Mesothelial cell of epicardium (in vitro differentiated cells): ENCODE measurements at places on chromosomes 1 and 21.

DNA sequence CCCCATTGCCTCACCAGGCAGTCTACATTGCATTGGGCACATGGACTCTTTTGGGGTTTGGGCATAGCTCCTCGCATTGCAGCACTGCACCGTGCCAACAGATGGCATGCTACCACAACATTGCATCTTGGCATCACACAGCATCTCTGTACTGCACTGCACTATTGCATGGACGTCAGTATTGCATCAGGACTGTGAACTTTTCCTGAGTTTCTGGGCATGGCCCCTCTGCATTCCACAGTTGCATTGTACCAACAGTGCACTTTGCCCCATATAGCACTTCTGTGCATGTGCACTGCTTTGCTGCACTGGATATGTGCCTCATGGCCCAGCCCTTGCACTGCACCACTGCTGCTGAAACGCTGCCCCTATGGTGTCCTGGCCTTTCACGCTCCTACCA is 9.6 kb downstream of the PTPRU start:
- no peak for DNase-seq

- no peak for DNase-seq
Measured at GRCh38 chr21:37074546-37074945, 1.5 kb downstream of the TTC3 start.

GRCh38 chr21:31366825-31367224 is 22.8 kb upstream of the TIAM1 start:
- no peak for DNase-seq

DNA sequence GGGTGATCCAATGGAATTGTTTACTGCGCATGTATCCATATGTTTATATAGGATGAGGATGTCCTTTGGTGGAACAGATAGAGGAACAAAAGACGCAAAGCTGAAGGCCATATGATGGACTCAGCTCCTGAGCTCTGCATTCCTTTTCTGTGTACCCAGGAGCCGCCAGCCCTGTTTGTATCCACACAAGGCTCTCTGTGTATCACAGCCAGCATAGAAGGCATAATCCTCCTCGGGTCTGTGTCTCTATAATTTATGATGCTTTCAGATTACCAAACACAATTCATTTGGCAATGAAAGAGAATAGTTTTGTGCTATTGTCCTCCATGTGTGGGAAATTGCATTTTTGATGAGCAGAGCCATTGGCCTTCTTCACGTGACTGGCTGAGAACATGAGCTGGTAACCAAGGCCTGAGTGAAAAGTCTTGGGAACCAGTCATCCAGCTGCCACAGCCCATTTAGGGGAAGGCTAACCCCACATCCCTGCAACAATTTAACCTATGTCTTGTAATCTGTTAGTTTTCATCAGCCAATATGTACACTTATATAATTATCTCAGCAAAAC is 119.2 kb downstream of the PBX1 start:
- no peak for DNase-seq

DNA sequence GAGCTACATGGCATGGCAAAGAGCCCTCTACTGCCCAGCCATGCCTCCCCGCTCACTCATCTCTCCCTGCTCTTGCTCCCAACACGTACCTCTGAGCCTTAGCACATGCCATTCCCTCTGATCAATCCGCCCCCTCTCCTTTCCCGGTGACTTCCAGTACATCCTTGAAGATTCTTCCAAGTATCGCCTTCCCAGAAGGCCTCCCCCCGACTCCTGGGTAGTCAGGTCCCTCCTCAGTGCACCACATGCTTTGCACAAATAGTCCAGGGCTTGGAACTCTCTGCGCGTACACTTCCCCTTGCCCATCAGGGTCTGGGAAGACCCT is 77.0 kb upstream of the IFFO2 start:
- no peak for DNase-seq

- DNase-seq = no peak
Measured at GRCh38 chr1:56168176-56168575, 411.2 kb downstream of the PLPP3 start.

- DNase-seq = no peak
Measured at GRCh38 chr1:160168016-160168415, 16.6 kb downstream of the ATP1A4 start.

- no peak for DNase-seq
Measured at GRCh38 chr1:78143152-78143551, 97.4 kb downstream of the GIPC2 start.

- DNase-seq = no peak
Measured at GRCh38 chr1:40422630-40423263, 27.5 kb upstream of the ZFP69B start.

DNA sequence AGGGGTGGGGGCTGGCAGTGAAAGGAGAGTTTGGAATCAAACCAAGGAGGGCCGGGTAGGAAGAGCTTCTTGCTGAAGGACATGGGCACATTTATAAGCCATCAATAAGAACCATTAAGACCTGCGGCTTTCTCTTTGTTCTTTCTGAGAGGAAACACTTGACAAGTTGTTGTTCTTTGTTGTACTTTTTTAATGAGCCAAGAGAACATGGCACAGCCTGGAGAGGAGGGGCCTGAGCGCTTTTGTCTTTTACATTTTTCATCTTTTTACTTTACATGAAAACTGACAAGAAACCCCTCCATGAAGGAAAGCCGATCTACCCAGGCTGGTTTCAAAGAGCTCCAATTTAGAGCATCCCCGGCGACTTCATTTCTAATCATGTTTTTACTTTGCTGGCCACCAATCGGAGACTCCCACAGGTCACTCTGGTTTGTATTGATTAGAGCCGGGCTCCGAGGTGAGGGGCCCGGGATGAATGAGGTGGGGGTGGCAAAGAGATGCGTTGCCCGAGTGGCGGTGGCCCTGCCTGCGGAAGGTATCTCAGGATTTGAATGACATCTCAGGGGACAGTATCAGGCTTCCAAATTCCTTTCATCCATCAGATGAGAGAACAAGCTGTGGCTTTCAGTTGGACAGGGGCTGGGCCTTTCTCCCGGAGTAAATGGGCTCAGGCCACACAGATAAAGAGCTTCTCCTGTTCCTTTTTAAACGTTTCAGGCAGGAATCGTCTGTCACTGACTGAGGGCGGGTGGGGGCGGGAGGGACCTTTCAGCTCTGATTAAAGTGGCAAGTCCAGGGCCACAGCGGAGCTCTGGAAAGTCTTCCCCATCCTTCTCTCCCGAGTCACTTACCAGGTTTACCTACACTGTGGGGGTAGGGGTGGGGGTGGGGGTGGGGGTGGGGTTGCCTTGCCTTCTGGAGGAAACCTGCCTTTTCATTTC is 138.8 kb upstream of the ARHGEF16 start:
- no peak for DNase-seq

DNA sequence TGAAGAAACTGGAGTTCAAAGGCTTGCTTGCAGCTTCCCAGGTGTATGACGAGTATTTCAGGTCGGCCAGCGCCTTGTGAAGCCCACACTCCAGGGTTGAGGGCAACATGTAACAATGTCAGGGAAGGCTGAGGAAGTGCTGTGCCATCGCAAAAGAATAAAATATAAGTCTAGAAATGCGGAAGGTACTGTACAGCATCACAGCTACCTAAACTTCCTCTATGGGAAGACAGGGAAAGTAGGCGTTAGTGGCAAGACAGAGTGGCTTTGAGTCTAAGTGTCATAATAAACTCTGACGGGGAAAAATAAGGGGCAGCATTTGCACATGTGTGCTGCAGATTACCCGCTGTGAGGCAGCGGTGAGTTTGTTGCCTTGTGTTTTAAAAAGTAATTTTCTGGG is 28.9 kb downstream of the DOP1B start:
- DNase-seq = no peak

GRCh38 chr21:14383596-14384180 is 742 bp upstream of the HSPA13 start:
- no peak for DNase-seq

DNA sequence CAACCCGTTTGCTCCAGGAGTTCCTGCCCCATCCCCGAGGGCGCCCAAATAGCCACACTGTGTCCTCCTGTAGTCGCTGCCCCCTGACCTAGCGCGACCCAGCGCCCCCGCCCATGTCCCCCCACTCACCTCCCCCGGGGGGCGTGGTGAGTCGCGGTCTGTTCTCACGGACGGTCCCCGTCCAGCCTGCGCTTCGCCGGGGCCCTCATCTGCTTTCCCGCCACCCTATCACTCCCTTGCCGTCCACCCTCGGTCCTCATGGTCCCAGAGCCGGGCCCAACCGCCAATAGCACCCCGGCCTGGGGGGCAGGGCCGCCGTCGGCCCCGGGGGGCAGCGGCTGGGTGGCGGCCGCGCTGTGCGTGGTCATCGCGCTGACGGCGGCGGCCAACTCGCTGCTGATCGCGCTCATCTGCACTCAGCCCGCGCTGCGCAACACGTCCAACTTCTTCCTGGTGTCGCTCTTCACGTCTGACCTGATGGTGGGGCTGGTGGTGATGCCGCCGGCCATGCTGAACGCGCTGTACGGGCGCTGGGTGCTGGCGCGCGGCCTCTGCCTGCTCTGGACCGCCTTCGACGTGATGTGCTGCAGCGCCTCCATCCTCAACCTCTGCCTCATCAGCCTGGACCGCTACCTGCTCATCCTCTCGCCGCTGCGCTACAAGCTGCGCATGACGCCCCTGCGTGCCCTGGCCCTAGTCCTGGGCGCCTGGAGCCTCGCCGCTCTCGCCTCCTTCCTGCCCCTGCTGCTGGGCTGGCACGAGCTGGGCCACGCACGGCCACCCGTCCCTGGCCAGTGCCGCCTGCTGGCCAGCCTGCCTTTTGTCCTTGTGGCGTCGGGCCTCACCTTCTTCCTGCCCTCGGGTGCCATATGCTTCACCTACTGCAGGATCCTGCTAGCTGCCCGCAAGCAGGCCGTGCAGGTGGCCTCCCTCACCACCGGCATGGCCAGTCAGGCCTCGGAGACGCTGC is 1.1 kb downstream of the HTR6 start:
- no peak for DNase-seq

DNA sequence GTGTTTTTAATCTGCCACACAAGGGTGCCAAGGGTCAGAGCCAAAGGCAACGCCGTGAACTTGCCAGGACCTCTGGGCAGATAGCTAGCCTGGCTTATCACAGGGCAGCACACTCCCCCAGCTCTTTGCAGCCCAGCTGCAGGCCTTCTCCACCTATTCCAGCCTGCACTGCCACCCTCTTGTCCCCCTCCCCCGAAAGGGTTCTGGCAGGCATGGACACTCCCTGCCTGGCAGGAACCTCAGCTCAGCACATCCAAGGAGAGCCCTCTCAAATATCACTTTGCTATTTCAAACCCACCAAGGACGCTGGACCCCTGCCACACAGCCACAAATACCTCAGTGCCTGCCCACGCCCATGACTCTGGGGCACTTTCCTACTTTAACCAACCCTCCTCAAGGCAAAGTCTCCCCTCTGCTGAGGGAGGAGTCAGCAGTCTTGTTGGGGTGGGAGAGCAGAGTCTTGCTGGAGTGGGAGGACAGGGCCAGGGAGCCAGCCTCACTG is 9.1 kb downstream of the SSBP3 start:
- no peak for DNase-seq

GRCh38 chr1:10755970-10756521 is 40.4 kb downstream of the CASZ1 start:
- no peak for DNase-seq

DNA sequence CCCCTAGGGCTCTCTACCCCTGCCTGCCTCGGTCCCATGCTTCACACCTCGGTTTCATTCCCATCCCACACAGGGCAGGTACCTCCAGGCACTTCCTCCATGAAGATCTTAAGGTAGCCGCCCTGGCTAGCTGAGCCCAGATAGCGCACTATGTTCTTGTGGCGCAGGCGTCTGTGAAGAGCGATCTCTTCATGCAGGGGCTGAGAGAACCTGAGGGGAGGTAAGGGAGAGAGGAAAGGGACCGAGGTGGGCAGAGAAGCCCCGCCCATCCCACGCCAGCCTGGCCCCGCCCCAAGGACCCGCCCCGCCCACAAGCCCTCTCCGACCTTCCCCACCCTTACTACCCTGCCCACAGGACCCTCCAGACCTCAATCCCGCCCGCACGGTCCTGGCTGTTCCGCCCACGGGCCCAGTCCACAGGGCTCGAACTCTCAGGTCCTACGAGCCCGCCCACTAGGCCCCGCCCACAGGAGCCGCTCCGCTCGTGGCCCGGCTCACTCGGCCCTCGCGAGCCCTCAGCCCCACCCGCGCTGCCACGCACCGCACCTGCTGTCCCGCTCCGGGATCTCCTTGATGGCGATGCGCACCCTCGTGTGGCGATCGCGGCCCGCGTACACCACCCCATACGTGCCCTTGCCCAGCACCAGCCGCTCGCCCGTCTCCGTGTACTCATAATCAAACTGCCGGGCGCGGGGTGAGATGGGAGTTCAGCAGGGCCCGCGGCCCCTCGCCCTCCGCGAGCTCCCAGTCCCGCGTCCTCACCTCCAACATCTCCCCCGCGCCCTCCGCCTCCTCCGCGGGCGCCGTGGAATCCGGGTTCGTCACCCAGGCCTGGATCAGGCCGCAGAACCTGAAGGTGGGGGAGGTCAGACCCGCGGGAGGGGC is 6.4 kb downstream of the MAP3K6 start:
- no peak for DNase-seq

DNA sequence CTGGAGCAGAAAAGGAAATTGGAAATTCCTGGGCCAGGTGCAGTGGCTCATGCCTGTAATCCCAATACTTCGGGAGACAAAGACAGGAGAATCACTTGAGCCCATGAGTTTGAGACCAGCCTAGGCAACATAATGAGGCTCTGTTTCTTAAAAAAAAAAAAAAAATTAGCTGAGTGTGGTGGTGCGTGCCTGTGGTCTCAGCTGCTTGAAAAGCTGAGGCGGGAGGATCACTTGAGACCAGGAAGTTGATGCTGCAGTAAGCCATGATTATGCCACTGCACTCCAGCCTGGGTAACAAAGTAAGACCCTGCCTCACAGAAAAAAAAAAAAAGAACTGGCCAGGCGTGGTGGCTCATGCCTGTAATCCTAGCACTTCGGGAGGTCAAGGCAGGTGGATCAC is 56.7 kb downstream of the SRSF11 start:
- DNase-seq = no peak

GRCh38 chr1:111217183-111217910 is 10.2 kb upstream of the CHI3L2 start:
- DNase-seq = no peak

DNA sequence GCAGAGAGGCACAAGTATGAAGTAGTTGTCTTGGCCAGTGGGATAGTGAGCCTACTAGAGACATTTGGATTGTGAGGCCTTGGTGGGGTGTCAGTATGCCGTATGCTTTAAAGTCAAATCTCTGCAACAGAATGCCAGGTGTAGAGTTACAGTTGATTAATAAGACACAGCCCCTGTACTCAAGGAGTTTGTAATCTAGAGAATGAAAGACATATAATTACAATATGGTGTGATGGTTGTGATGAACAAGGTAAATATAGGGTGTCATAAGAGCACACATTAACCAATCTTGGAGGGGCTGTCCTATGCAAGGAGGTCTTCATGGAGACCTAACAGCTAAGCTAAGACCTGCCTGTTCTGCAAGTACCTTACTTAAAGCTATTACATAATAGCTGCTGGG is 113.1 kb downstream of the ATF6 start:
- no peak for DNase-seq

DNA sequence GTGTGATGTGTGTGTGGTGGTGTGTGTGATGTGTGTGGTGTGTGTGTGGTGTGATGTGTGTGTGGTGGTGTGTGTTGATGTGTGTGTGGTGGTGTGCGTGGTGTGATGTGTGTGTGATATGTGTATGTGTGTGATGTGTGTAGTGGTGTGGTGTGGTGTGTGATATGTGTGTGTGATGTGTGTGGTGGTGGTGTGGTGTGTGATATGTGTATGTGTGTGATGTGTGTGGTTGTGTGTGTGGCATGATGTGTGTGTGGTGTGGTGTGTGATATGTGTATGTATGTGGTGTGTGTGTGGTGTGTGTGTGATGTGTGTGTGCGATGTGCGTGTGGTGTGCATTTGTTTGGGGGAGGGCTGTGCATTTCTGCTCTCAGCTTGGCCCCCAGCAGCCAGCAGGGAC is 7.1 kb upstream of the PCBP3 start:
- DNase-seq = no peak
